ENCODE measurements at places on chromosomes 11 and 22. TPM values are rescaled to one million over a fixed set of nuclear protein-coding genes. Genes with fewer than 3 reads are reported as not detected.

Gene NRIP3
- total RNA-seq: 12.9 TPM

Gene NXPE1
- 0.58 TPM for total RNA-seq

Gene SLC22A6
- total RNA-seq: not detected

Gene ENTHD1
- total RNA-seq: not detected

Gene MS4A6A
- total RNA-seq: not detected

Gene DSCAML1
- total RNA-seq: 0.68 TPM

Gene OR52A1
- total RNA-seq: not detected

Gene ADM2
- 1.7 TPM for total RNA-seq

Gene CRYBB2
- total RNA-seq: 0.29 TPM

Gene XKR3
- total RNA-seq: not detected

Gene MPZL2
- total RNA-seq: 6.8 TPM

Gene RAG2
- 1.4 TPM for total RNA-seq

Gene SLC17A6
- total RNA-seq: 1.8 TPM

Gene VPREB1
- 0.68 TPM for total RNA-seq

Gene SHISAL1
- total RNA-seq: 5.0 TPM

Gene ZNF280B
- total RNA-seq: 0.35 TPM

Gene PRODH
- total RNA-seq: 0.65 TPM

Gene SSTR3
- total RNA-seq: 0.57 TPM

Gene APOBEC3B
- total RNA-seq: 0.93 TPM

Gene LRRC75B
- total RNA-seq: 9.7 TPM

Gene SPDYC
- not detected for total RNA-seq

Gene KCNJ5
- 1.2 TPM for total RNA-seq

Gene PICK1
- total RNA-seq: 35.4 TPM

Gene OR4D6
- not detected for total RNA-seq

Gene MTFP1
- total RNA-seq: 21.7 TPM

Gene FREY1
- total RNA-seq: 2.0 TPM

Gene DMC1
- total RNA-seq: 0.53 TPM

Gene CSNK1E
- total RNA-seq: 139 TPM

Gene TSSK2
- not detected for total RNA-seq

Gene ANGPTL5
- total RNA-seq: 0.06 TPM

Gene EMID1
- 21.8 TPM for total RNA-seq

Gene APOA1
- total RNA-seq: 0.36 TPM

Gene LYVE1
- total RNA-seq: 0.58 TPM

Gene UBQLNL
- total RNA-seq: 0.22 TPM

Gene TBCEL
- total RNA-seq: 56.5 TPM

Gene PPP6R2
- total RNA-seq: 25.1 TPM

Gene APIP
- total RNA-seq: 49.1 TPM

Gene PIK3C2A
- total RNA-seq: 34.9 TPM

Gene RAB3IL1
- total RNA-seq: 9.8 TPM

Gene GLYAT
- total RNA-seq: not detected

Gene USH1C
- 0.77 TPM for total RNA-seq

Gene CEP126
- 6.1 TPM for total RNA-seq

Gene TMEM191C
- 27.7 TPM for total RNA-seq

Gene OR52J3
- not detected for total RNA-seq

Gene SYT13
- 28.5 TPM for total RNA-seq

Gene SLC2A11
- total RNA-seq: 23.3 TPM

Gene ABCG4
- total RNA-seq: 3.2 TPM

Gene GNAZ
- 33.7 TPM for total RNA-seq

Gene LDLRAD3
- 29.3 TPM for total RNA-seq

Gene MRGPRE
- not detected for total RNA-seq

Gene SLN
- total RNA-seq: 0.92 TPM

Gene AHNAK
- total RNA-seq: 5.9 TPM

Gene CHADL
- total RNA-seq: 1.9 TPM

Gene PDGFB
- 0.24 TPM for total RNA-seq

Gene EML3
- total RNA-seq: 3.6 TPM

Gene P2RY6
- not detected for total RNA-seq

Gene SYCE3
- not detected for total RNA-seq

Gene P2RX6
- 0.92 TPM for total RNA-seq

All from motor neuron (in vitro differentiated cells).